Panc1 (cell line): ENCODE measurements at places on chromosomes 3 and 15.

GRCh38 chr3:175526609-175527280, 667.6 kb downstream of the NAALADL2 start:
- DNase-seq: no peak

GRCh38 chr3:115862099-115862498, 238.8 kb downstream of the GAP43 start:
- no peak for DNase-seq

GRCh38 chr15:77038312-77039216, 32.3 kb downstream of the TSPAN3 start:
- no peak for DNase-seq

DNA sequence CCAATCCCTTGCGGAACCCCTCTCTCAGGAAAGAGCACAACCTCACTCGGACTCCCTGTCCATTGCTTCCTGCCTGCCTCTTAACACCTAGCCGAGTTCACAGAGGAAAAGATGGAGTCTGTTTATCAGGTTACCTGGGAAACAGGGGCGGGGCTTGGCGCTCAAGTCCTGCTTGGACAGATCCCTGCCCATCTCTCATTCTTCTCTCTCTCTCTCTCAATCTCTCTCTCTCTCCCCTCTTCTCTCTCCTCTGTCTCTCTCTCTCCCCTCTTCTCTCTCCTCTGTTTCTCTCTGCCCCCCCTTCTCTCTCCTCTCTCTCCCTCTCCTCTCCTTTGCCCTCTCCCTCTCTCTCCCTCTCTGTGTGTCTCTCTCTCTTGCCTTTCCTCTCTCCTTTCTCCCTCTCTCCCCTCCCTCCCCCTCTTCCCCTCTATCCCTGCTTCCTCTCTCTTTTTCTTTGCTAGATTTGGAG, at the start of gene EFHB:
Gene EFHB (minus strand): TSS at position 120 of the 469 bp plus-strand sequence. CDS start 199 bp downstream, outside the sequence.
- DNase-seq: no peak

GRCh38 chr3:11909726-11910125, 63.0 kb upstream of the TAMM41 start:
- DNase-seq: no peak

DNA sequence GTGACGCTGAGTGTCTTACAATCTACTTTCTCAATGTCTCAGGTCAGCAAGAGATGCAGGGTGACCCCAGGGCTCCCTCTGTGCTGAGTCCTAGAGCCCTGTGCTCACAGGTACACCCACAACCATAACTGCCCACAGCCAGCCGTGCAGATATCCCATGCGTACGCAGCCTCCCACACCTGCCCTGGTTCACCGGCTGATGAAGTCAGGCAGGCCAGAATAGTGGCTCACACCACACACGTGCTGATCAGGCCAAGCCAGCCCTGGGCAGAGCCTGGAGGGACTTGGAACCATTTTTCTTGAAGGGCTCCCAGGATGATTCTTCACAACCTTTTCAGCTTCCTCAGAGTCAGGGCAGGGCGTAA, 63.6 kb upstream of the RPL32 start:
- DNase-seq: no peak

- DNase-seq: no peak
Observed at GRCh38 chr3:194395778-194396538, 3.1 kb downstream of the GP5 start.

DNA sequence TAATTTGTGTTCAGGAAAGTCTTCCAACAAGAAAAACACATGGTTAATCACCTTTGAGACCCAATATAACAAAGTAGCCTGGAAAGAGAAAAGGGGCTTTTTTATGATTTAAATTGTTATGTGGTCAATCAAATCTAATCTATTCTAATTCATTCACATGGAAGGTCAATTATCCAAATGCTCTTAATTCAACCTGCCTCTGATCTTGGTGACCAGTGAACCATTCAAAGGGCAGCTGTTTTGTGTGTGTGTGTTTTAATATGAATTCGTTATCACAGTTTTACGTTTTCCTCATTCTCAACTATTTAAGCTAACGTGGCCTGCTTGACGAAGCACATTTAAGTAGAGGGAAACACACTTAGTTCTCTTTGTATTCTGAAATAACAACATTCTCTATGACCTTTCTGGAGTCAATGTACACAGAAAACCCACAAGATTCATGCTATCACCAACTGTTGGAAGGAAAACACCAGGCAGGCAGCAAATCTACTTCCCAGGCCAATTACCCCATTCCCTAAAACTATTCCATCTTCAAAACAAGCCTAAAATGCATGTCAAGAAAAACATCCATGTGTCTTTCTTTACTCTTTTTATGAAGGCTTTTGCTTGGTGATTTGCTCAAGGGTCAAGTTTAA, 195.4 kb downstream of the SUCLG2 start:
- DNase-seq: no peak

- DNase-seq: no peak
Observed at GRCh38 chr3:185422677-185423076, 59.7 kb downstream of the MAP3K13 start.

DNA sequence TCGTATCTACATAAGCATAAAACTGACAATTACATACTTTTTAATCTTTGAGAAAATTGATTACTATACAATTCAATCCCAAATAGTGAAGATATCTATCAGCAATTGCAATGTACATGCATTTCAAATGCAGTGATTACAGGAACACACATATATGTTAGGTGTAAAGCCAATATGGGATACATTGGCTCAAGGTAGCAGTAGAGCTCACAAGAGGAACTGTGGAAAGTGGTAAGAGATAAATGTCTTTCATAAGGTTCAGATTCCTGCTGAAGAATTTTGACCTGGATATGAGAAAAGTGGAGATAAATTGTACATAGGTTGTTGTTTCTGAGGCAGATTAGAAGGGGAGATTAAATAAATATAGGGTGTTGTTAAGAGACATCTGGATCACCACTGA, 1280.5 kb downstream of the OTOL1 start:
- DNase-seq: no peak

DNA sequence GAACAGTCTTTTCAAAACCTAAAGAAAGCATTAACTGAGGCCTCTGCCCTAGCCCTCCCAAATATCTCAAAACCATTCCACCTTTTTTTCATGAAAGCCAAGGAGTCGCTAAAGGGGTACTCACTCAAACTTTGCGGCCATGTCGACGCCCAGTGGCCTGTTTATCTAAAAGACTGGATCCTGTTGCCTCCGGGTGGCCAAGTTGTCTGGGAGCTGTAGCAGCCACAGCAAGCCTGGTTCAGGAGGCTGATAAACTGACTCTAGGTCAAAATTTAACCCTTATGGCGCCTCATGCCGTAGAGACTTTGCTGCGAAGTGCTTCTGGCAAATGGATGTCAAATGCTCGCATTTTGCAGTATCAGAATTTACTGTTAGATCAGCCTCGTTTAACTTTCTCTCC, 39.5 kb downstream of the ZBTB11 start:
- no peak for DNase-seq

DNA sequence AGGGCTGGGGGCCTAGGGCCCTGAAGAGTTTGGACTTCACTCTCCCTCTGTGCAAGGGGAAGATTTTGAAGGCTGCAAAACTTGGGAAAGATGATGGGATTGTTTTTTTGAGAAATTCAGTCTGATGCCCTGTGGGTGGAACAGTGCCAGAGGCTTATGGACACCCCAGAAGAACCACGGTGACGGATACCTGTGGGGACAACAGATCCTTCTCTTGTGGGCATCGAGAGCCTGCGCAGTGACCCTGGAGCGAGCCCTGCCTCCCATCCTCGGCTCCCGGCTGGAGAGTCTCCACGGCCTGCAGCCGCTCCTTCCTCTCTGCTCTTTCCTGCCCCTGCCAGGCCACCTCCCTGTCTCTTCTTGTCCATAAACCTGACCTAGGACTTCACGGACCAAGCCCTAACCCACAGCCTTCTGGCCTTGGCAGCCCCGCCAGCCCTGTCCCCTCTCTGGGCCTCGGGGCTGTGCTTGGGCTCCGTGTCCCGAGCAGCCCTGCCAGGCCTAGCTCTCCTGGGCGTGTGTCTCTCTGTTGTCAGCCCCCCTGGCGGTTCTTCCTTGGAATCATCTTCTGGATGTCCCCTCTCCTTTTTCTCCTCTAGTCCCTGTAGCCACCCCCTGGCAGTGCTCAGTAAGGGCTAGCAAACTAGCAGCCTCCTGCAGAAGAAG, 98.4 kb downstream of the VGLL4 start:
- DNase-seq: no peak

DNA sequence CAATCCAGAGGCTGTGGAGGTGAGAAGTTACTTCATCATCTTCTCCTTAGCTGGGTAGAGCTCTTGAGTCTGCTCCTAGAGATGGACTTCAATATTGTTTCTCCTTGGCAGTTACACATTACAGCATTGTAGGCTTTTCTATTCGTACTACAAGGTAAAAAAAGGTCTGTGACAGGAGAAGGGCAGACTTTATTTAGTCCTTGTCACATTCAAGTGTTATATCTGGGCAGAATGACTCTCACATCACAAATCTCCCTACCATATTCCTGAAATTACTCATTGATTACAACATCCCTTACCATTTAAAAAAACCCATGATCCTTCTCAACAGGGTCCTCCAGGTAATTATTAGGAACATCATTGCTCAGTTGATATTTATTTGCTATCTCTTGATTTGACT, 75.0 kb downstream of the AGBL1 start:
- no peak for DNase-seq

DNA sequence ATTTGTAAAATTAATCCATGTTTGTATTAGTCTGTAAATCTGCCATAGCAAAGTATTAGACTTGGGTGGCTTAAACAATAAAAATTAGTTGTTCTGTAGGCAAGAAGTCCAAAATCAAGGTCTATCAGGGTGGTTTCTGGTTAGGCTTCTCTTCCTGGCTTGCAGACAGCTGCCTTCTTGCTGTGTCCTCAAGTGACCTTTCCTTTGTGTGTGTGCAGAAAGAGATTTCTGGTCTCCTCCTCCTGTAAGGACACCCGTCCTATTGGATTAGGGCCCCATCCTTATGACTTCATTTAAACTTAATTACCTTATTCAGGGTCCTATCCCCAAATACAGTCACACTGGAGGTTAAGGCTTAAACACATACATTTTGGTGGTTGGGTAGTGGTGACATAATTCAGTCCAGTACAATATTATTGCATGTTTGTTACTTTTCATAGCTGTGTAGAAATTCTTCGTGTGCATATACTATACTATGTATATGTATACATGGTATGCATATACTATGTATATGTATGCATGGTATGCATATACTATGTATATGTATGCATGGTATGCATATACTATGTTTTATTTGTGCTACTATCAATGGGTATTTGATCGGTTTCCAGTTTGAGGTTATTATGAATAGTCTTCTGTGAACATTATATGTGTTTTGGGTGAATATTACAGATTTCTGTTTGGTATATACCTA, 57.9 kb upstream of the RNU6-1 start:
- no peak for DNase-seq

DNA sequence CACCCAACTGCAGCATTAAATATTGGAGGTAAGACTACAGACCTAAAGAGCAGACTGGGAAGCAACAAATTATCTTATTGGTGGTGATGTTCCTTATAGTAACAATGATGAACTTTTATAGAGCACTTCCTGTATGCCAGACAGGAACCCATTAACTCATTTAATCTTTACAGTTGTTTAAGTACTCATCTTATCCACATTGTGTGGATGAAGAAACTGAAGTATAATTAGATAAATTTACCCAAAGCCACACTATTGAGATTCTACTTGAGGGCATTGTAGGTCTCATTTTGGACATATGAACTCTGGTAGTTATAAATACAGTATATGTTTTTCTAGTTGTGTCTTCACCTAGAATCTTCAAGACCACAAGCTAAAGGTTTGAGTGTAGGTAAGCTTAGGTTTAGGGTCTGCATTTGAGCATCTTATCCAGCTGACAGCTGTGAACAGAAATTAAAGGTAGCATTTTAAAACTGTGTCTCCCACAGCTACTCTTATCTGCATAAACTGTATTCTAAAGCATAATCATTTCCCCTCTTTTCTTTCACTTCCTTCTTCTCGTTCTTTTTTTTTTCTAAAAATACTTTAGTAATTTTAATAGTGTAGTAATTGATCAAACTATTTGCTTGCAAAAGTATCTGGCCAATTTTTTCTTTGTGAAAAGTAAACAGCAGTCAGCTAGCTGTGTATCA, 138.2 kb downstream of the UBE2E2 start:
- no peak for DNase-seq

DNA sequence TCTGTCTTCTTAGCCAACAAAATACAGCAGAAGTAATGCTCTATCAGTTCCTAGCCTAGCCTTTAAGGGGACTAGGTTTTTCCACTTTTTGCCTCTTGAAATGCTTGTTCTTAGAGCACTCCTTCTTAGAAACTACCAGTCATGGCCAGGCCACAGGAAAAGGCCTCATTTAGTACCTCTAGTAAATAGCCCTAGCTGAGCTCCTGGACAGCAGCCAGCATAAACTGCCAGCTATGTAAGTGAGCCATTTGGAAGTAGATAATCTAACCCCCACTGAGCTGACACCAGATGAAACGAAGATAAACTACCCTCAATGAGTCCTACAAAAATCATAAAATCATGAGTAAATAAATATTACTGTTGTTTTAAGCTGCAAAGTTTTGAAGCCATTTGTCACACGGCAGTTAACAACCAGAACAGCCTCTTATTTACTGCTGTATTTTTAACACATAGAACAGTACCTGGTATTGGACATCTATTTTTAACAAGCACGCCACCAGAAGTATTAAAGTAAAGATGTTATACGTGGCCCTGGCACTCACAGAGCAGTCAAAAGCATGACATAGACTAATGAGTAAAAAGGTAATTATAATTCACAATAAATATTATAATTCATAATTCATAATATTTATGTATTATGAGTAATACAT, 12.0 kb downstream of the TBC1D5 start:
- DNase-seq: no peak

- DNase-seq: no peak
Observed at GRCh38 chr15:101016581-101016980, 97.4 kb downstream of the LRRK1 start.

- peak; percentile 71 for DNase-seq
Observed at GRCh38 chr3:264394-265156, 68.0 kb downstream of the CHL1 start.

GRCh38 chr3:119227070-119227850, 13.4 kb downstream of the B4GALT4 start:
- no peak for DNase-seq

GRCh38 chr15:70103880-70104626, 6.3 kb upstream of the TLE3 start:
- no peak for DNase-seq

DNA sequence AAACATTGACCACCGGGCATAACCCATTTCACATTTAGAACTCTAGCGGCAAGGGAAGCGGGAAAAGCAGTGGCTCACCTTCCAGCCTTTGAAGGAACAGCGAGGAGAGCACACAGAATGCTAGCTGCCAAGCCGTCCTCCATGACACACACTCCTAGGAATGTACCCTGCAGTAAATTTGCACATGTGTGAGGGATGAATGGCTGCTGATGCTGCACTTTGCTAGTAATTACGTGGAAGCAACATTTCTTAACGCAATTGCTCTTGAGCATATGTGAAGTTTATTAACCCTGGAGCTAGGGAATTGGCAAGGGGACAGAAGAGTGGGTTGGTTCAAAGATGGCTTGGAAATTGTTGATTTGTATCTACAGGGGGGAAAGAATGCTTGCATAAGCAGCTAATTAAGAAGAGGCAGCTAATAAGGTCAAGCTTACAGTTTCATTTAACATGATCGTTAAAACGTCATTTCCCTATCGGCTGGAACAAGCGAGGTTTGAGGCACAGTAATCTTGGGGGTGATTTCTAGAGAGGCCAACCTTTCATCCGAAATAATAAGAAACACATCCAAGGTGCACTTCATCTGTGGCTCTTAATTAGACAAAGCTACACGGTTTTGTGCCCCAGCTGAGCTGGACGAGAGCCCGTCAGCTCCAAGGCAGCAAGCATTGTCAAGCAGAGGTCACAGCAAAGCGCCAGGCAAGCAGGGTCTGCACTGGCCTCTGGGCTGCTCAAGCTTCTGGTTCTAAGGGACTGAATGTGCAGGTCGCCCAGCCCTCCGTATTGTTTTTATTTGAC, 123.4 kb downstream of the CHSY1 start:
- no peak for DNase-seq
